Retinal pigment epithelial cell (primary cell): ENCODE measurements at places on chromosomes 1 and 21.

DNA sequence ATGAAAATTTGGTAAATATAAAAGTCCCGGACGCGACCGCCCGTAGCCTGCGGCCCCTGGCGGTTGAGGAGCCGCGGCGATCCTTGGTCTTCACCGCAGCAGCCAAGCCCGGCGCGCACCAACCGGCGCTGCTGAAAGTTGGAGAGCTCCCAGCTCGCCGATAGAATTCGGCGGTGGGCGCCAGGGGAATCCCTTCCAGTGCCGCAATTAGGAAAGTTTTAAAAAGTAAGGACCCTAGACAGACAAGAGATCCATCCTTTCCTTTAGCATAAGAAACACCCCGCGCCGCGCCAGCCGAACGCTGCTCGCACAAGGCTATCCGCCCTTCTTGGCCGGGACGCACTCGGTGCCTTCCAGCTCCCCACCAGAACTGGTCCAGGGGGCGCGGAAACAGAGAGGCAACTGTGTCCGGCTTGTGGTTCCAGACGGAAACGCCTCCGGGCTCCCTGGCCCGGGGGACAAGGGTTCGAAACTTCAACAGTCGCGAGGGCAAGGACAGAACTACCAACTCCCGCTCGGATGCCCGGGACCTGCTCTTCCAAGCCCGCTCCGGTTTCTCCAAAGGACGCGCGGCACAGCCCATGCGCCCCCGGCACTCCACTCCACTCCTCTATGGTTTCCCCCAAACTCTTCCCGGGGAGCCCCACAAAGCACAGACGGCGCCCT is 1.7 kb downstream of the FAM78B start:
- DNase-seq: no peak

- DNase-seq: no peak
Observed at GRCh38 chr1:70327306-70328076, 27.0 kb downstream of the ANKRD13C start.

- DNase-seq: no peak
Observed at GRCh38 chr21:23853796-23854379, 1753.4 kb downstream of the MRPL39 start.

DNA sequence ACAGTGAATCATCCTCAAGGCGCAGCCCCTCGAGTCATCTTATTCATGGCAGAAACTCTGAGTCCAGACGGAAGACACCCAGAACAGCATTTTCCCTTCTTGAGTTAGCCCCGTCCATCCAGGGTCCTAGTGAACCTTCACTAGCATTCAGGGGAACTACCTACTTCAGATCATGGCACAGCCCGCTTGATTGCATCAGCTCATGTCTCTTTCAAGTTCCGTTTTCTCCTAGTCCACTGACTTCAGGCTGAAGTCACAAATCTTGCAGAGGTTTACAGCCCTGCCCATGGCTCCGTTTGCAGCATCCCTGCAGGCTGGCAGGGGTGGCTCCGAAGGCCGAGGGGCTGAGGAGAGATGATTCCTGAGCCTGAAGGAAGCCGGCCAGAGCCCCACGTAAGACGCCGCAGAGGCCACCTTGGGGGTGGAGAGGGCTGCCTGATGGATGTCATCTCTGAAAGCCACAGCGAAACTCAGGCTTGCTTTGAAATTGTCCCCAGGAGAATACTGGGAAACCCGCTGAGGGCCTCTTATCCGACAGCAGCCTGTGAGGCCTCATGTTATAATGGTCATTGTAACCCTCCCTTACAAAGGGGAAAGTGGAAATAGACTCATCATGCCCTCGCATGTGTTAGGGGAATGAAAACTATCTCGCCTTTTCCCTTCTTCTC is 310.2 kb upstream of the AJAP1 start:
- DNase-seq: no peak

GRCh38 chr1:226444901-226445300 is 37.0 kb upstream of the PARP1 start:
- no peak for DNase-seq

GRCh38 chr21:16159213-16159970 is 429.6 kb downstream of the USP25 start:
- DNase-seq: no peak

- DNase-seq: no peak
Observed at GRCh38 chr1:78224861-78225552, 179.2 kb downstream of the GIPC2 start.
